ENCODE measurements at places on chromosomes 4 and X.

DNA sequence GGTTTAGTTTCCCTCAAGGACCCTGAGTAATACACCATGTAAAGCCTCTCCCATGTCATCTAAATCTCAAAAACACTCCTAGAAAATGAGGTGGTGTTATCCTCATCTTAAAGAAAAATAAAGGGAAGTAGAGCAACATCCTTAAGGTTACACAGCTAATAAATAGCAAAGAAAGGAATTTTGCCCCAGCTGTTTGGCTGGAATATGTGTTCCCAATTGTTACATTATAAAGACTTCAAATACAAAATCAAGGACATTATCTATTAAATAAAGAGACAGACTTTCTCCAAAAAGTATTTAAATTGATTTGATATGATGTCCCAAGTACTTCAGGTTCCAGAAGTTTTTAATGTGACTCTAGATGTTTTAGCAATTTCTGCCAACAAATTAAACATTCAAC lies 57.9 kb upstream of the IL15 start:
- DNase-seq, result no peak

GRCh38 chr4:101970547-101971155 lies 180.1 kb downstream of the BANK1 start:
- no peak for DNase-seq

DNA sequence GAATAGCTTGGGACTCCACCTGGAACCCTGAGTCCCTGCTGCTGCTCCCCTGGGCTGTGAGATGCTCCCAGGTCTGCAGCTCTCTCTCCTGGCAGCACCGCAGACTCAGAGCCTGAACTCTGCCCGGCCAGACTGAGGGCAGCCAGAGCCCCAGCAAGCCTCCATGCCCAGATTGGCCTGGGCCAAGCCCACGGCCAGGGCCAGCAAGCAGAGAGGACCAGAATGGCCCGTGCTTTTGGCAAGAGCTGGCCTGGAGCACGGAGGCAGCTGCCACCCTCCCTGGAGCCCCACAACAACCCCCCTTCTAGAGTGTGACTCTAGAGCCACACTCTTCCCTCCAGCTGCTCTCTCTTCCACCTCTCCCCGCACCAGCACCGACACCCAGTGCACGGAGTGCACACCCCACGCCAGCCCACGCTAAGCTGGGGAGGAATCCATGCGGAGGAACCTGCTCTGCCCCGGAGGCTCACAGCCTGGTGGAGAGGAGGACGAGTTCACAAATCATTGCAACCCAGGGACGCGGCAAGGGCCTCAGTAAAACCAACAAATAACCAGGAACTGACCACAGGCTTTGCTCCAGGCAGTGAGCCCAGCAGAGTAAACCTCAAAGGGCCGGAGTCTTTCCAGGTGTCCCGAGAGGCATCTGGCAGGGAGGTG lies 110.3 kb downstream of the HMX1 start:
- no peak for DNase-seq

GRCh38 chr4:155479835-155480234 lies 103.1 kb upstream of the MAP9 start:
- no peak for DNase-seq

- no peak for DNase-seq
These were observed 1629.2 kb upstream of the ADGRL3 start for GRCh38 chr4:59570860-59571476.

- DNase-seq, result no peak
These were observed 169.6 kb downstream of the RAPGEF2 start for GRCh38 chr4:159272273-159273140.

DNA sequence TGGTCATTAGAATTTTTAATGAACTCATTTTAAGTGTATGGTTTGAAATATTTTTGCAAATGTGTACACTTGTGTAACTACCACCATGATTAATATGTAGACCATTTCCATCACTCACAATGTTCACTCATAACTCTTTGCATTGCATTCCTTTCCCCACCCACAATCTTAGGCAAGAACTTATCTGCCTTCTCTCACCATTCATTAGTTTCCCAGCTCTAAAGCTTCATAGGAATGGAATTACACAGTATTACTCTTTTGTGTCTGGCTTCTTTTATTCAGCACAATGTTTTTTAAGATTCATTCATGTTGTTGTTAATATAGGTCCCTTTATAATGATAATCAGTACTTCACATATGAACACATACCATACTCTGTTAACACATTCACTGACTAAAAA lies 106.1 kb downstream of the ARAP2 start:
- no peak for DNase-seq

GRCh38 chr4:75048208-75048879 lies 115.4 kb downstream of the PARM1 start:
- no peak for DNase-seq

- no peak for DNase-seq
These were observed 25.3 kb downstream of the STEEP1 start for GRCh38 chrX:119539872-119540271.

GRCh38 chr4:168357941-168358340 lies 39.4 kb upstream of the DDX60 start:
- DNase-seq, result no peak

- no peak for DNase-seq
These were observed 51.2 kb upstream of the EDA start for GRCh38 chrX:69564665-69565064.

DNA sequence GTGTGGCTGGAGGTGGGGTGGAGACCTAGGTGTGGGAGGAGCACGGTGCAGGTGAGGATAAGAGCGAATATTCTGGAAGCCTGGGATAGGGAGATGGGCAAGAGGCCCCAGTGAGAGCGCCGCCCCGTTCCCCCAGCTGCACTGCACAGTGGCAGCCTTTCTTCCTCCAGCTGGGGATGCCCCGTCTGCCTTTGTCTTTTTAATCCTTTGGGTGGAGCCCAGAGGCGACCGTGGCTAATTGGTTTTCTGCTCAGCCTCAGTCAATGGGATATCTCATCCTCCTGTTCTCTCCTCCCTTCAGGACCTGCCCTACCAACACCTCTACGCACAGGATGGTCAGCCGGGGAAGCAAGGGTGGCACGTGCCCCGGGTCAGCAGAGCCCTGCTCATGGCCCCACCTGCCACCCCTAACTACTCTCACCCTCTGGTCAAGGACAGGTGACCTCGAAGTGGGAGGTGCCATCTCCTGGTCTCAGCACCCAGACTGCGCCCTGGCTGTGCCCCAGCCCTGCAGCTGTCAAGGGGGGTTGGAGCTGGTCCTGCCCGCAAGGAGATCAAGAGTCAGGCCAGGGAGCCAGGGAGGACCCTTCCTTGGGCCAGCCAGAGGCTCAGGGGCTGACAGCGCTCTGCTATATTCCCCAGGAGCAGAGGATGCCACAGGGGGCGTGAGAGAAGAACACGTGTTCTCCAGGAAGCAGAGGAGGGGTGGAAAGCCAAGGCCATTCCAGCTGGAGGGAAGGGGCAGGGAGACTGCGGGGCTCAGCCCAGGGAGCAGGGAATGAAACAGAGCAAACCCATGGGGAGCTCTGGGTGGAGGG lies 64.0 kb downstream of the ADRA2C start:
- DNase-seq, result no peak

DNA sequence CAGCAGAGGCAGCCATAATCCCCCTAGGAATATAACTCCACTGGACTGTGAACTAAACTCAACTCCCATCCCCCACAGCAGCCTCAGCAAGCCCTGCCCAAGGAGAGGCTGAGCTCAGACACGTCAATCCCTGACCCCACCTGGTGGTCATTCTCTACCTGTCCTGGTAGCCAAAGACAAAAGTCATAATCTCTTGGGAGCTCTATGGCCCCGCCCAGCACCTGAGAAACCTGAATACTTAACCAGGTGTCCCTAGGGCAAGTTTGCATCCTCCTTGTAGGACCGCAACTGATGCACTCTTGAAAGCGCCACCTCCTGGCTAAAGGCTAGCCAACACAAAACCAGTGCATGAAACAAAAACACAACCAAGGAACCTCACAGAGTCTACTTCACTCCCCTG lies 18.4 kb downstream of the CT47B1 start:
- DNase-seq, result no peak

DNA sequence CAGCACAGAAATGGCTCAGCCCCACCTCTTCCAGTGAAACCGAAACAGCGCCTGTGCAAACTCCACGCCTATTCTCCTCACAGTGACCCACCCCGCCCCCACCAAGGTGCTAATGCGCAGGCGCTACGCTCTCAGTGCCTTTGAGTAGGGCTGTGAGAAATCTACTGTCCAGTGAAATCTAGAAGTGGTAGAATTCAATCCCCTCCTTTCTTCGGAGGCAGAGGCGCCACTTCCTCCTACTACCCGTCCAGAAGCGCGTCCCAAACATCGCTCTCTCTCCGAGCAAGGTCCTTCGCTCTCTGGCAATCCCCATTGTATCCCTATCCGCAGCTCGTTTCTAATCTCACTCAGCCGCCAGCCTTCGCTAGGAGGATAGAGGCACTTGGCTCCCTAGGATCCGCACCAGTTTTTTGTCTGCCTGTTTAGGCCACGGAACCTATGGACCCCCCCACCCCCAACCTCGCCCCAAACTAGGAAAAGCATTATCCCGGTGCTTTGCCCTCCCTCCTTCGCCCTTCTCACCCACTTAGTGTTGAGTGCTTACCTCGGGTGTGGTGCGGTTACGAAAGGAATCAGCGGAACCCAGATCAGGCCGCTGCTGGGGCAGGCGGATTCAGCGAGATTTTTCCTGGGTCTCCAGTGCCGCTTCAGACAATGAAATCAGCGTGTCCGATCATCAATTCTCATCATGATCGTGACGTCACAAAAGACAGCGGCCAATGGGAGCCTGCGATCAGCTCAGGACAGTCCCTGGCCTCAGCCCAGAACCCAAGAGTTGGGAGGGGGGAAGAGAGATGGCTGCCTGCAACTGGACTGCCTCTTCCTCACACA lies at the start of gene HDX:
TSS of gene HDX (minus strand) at position 656 of the 831 bp plus-strand sequence. CDS start 27,056 bp downstream, outside the sequence.
- peak; percentile 74 for DNase-seq

GRCh38 chrX:154661170-154661569 lies 7.8 kb upstream of the CTAG2 start:
- no peak for DNase-seq

DNA sequence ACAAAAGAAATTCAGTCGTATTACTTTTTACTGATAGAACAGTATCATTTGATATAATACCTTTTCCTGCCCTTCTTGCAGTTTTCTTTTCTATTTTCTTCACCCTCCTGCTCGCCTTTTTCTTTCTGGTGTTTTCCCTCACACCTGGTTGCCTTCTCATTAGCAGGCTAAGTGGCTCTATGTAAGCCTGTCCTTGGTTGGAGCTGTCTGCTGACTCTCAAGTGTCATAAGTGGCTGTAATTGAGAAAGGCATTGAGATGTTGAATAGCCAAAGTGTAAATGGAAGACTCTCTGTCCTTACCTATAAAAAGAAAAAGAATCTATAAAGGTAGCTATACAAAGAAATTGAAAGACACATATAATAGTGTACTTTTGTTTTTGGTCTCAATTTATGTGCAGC lies 180.7 kb downstream of the ADGRL3 start:
- DNase-seq, result no peak

- no peak for DNase-seq
These were observed 8.0 kb downstream of the CETN2 start for GRCh38 chrX:152822383-152823086.

DNA sequence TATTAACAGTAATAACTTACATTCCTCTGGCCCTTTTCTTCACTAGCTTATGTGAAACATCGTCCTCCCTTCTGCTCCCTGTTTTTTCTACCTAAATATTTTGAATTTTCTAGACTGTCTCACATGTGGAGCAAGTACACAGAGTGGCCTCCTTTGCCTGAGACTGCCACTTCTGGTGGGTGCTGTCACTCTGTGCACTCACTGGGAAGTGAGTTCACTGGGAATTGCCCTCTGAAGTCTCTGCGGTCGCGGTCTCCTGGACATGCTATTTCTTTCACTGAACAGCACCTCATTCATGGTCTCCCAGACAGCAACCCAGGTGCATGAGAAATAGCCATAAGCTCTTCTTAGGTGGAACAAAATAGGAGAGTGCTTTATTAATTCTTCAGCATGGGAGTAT lies 1179.7 kb upstream of the ADGRL3 start:
- DNase-seq, result no peak

DNA sequence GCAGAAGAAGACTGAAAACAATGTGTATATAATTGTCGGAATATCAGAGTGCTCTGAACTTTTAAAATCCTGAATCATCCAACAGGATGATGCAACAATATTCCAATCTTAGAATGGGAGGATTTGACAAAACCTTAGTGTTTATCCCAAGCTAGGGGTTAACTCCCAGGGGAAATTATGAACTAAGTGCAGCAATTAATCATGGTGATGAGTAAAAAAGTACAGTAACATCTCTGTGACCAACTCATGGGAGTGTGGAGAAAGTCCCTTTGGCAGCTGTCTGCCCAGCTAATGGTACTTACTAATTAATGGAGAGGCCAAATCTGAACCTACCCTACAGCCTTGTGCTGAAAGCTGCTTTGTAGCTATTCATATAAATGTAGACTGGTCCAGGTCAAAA lies 257.6 kb upstream of the DDX53 start:
- DNase-seq, result no peak

- DNase-seq, result no peak
These were observed 200.0 kb upstream of the FTHL17 start for GRCh38 chrX:31271615-31272471.

DNA sequence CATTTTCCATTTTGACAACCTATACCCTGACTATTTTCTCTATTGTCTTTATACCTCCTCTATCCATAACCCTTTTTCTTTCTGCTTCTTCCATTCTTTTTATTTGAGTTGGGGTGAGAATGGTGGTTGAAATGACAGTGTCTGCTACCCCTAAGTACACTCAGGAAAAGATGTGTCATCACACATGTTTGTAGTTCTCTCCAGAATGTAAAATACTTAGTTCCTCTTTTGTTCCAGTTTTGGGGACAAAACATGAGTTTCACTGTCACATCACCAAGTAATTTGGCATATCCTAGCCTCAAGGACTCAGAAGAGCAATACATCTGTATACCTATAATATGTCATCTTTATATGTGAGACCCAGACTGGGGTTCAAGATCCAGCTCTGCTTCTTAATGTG lies 90.3 kb downstream of the COMMD8 start:
- no peak for DNase-seq

GRCh38 chr4:99099311-99099710 lies 10.7 kb upstream of the ADH5 start:
- DNase-seq, result no peak
